ENCODE measurements at places on chromosomes 2 and 18. TPM values are rescaled to one million over a fixed set of nuclear protein-coding genes. Genes with fewer than 3 reads are reported as not detected.

GRCh38 chr2:179177694-179178093 lies 86.9 kb downstream of the SESTD1 start:
- no peaks in the 10 kb centered on the region for H3K36me3 ChIP-seq
- DNase-seq, result no peak
- no peaks in the 10 kb centered on the region for H3K27me3 ChIP-seq
- H3K27ac ChIP-seq, result no peak overlapping the region
- H3K4me1 ChIP-seq, result no peaks in the 10 kb centered on the region
- no peak overlapping the region for H3K4me3 ChIP-seq

- no peak overlapping the region for H3K4me3 ChIP-seq
- no peak overlapping the region for H3K27ac ChIP-seq
- DNase-seq, result no peak
- H3K27me3 ChIP-seq, result no peaks in the 10 kb centered on the region
- no peaks in the 10 kb centered on the region for H3K4me1 ChIP-seq
Measured at GRCh38 chr2:39300044-39300978, 56.5 kb upstream of the CDKL4 start.

- no peak for DNase-seq
- H3K27ac ChIP-seq, result no peak overlapping the region
- peaks cover 21% of the 10 kb centered on the region for H3K4me1 ChIP-seq
Measured at GRCh38 chr18:62529597-62529996, 6.8 kb downstream of the ZCCHC2 start.

- no peaks in the 10 kb centered on the region for H3K36me3 ChIP-seq
- H3K27ac ChIP-seq, result no peak overlapping the region
- H3K4me1 ChIP-seq, result no peaks in the 10 kb centered on the region
Measured at GRCh38 chr2:11161747-11162146, 6.5 kb downstream of the SLC66A3 start.

DNA sequence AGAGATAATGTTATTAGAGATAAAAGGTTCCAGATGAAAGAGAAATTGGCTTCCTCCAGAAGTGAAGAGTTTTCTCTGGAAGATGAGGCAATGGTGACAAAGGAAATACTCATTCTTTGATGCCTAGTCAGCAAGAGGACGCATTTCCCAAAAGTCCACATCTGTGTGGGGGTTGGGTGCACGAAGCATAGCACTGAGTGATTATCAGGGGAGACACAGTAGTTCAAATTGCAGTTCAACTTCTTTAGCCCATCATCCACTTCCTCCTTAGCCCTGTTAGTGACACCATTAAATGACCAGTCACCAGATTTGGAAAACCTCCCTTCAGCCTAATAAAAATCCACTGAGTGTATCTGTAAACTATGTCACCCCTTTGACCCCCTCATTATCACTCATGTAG lies 80.9 kb upstream of the PHLPP1 start:
- no peak for DNase-seq
- no peaks in the 10 kb centered on the region for H3K4me1 ChIP-seq
- no peak overlapping the region for H3K27ac ChIP-seq
- no peaks in the 10 kb centered on the region for H3K27me3 ChIP-seq
- H3K4me3 ChIP-seq, result no peak overlapping the region
- H3K36me3 ChIP-seq, result no peaks in the 10 kb centered on the region

GRCh38 chr2:28281739-28282138 lies 110.9 kb upstream of the FOSL2 start:
- no peak overlapping the region for H3K4me3 ChIP-seq
- no peaks in the 10 kb centered on the region for H3K4me1 ChIP-seq
- H3K27me3 ChIP-seq, result no peaks in the 10 kb centered on the region
- no peak for DNase-seq
- no peaks in the 10 kb centered on the region for H3K36me3 ChIP-seq

The ACVR1 gene
- total RNA-seq, result 10.3 TPM
